Airway epithelial cell (primary cell): ENCODE measurements at places on chromosomes 13 and 19. TPM values are rescaled to one million over a fixed set of nuclear protein-coding genes. Genes with fewer than 3 reads are reported as not detected.

ZNF296 gene
- 0.98 and 4.7 TPM in 2 replicates for total RNA-seq

ZSCAN22 gene
- total RNA-seq, result 1.9 and 2.3 TPM in 2 replicates

PPP2R1A gene
- total RNA-seq, result 234 and 274 TPM in 2 replicates

DCT gene
- not detected in 2 replicates for total RNA-seq

PGLYRP2 gene
- total RNA-seq, result not detected in 2 replicates

KIR3DL1 gene
- not detected in 2 replicates for total RNA-seq

CEACAM8 gene
- total RNA-seq, result not detected in 2 replicates

OLFM4 gene
- not detected in 2 replicates for total RNA-seq

TGFBR3L gene
- total RNA-seq, result 2.6 and 10.2 TPM in 2 replicates

TMEM59L gene
- total RNA-seq, result not detected in 2 replicates

NCR1 gene
- total RNA-seq, result not detected in 2 replicates

ZNF415 gene
- 0.84 and 2.3 TPM in 2 replicates for total RNA-seq

PDX1 gene
- total RNA-seq, result not detected in 2 replicates

KPNA3 gene
- total RNA-seq, result 18.6 and 28.4 TPM in 2 replicates

CGB8 gene
- 0.37 TPM in 1 of 2 replicates, not detected in the other for total RNA-seq

TUBA3C gene
- total RNA-seq, result not detected in 2 replicates

LGI4 gene
- total RNA-seq, result not detected in 2 replicates

ARHGAP33 gene
- 5.6 and 7.5 TPM in 2 replicates for total RNA-seq

TSSK6 gene
- total RNA-seq, result 0.79 and 2.1 TPM in 2 replicates

SPIB gene
- not detected in 2 replicates for total RNA-seq

ZNF155 gene
- 2.8 and 4.7 TPM in 2 replicates for total RNA-seq

SIGLEC8 gene
- total RNA-seq, result not detected in 2 replicates

GPALPP1 gene
- 12.7 and 15.2 TPM in 2 replicates for total RNA-seq

FSD1 gene
- 5.1 and 6.4 TPM in 2 replicates for total RNA-seq

FAM124A gene
- total RNA-seq, result not detected in 2 replicates

VSTM2B gene
- total RNA-seq, result not detected in 2 replicates

CADM4 gene
- 13.9 and 18.8 TPM in 2 replicates for total RNA-seq

KLC3 gene
- 50.2 and 51.0 TPM in 2 replicates for total RNA-seq

CLN5 gene
- 17.3 and 19.0 TPM in 2 replicates for total RNA-seq

CPAMD8 gene
- total RNA-seq, result 0.74 and 1.3 TPM in 2 replicates

ATP12A gene
- 31.4 and 45.1 TPM in 2 replicates for total RNA-seq

ZSWIM4 gene
- total RNA-seq, result 6.9 and 7.1 TPM in 2 replicates

PALM3 gene
- total RNA-seq, result 0.07 TPM in 1 of 2 replicates, not detected in the other

TNFSF9 gene
- 31.6 and 32.9 TPM in 2 replicates for total RNA-seq

CCNA1 gene
- total RNA-seq, result 10.0 and 11.1 TPM in 2 replicates

SOX1 gene
- total RNA-seq, result not detected in 2 replicates

DIRAS1 gene
- total RNA-seq, result 0.14 TPM in 1 of 2 replicates, not detected in the other

FAM32A gene
- 76.8 and 83.1 TPM in 2 replicates for total RNA-seq

UQCR11 gene
- total RNA-seq, result 89.6 and 117 TPM in 2 replicates

MEIS3 gene
- total RNA-seq, result 1.8 and 2.8 TPM in 2 replicates

MBNL2 gene
- total RNA-seq, result 16.4 and 27.7 TPM in 2 replicates

CDC42EP5 gene
- 35.1 and 37.1 TPM in 2 replicates for total RNA-seq
